NCI-H446 treated with DMSO at 0.1 percent for 48 hours (cell line): ENCODE measurements at places on chromosomes 7 and 10.
A peak's percentile ranks its signal among the peaks of the same experiment; 100 is the strongest.

GRCh38 chr10:93678805-93679587 lies 23.4 kb downstream of the FRA10AC1 start:
- no peak for DNase-seq

GRCh38 chr10:77149706-77150105 lies 487.9 kb downstream of the KCNMA1 start:
- DNase-seq: no peak

- no peak for DNase-seq
Observed at GRCh38 chr10:16271571-16271970, 165.2 kb upstream of the PTER start.

DNA sequence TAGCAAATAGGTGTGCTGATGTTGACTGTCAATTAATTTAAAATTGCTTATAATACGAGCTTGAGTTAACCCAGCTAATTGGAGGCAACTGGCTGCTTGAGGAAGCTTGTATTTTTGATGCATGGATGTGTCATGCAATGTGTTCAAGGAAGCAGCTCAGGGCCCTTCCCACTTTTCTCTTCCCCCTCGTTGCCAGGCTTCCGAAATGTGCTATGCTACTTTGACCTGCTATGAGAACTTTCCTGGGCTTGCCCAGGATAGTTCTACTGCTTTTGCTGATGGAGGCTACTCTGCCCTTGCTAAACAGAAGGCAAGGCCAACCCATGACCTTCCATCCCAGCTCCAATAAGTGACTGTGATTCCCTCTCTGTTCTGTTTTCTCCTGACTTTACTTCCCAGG lies 24.4 kb downstream of the PLCE1 start:
- no peak for DNase-seq

DNA sequence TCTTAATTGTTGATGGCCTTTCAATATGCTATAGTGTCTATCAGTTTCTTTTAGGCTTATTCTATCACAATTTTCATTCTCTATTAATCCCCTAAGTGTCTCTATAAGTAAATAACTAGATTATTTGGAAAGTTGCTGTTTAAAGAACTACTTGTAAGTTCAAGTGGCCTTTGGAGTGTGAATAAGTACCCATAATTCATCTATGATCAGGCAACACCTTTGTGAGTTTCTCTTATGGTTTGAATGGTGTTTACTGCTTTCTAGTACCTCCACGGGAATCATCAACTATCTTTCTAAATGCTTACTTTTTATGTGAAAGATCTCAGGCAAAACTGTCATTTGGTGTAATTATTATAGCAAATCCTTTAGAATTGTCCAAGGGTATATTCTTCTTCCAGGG lies 166.7 kb downstream of the POU6F2 start:
- no peak for DNase-seq

- DNase-seq: no peak
Observed at GRCh38 chr10:123901621-123902020, 10.0 kb upstream of the CPXM2 start.

- DNase-seq: peak; percentile 34
Observed at GRCh38 chr10:72426986-72427385, 72.3 kb upstream of the DNAJB12 start.

- no peak for DNase-seq
Observed at GRCh38 chr7:129282865-129283264, 58.0 kb downstream of the AHCYL2 start.

- no peak for DNase-seq
Observed at GRCh38 chr7:155368894-155369600, 71.4 kb downstream of the INSIG1 start.

DNA sequence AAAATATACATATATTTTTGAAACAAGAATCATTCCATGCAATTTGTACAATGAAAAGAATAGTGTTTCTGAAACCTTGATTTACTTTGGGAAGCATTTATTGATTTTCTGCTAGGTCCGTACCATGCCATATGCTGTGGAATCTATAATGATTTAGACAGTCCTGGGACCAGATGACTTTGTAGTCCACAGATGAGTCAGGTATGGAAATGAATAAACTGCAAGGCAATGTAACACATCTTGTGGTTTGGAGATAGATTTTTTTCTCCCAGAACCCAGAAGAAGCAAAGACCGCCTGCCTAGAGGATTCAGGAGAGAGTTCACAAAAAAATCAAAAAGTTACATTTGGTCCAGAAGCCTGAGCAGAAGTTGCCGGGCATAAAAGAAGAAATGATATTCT lies 190.4 kb downstream of the GPR37 start:
- no peak for DNase-seq

DNA sequence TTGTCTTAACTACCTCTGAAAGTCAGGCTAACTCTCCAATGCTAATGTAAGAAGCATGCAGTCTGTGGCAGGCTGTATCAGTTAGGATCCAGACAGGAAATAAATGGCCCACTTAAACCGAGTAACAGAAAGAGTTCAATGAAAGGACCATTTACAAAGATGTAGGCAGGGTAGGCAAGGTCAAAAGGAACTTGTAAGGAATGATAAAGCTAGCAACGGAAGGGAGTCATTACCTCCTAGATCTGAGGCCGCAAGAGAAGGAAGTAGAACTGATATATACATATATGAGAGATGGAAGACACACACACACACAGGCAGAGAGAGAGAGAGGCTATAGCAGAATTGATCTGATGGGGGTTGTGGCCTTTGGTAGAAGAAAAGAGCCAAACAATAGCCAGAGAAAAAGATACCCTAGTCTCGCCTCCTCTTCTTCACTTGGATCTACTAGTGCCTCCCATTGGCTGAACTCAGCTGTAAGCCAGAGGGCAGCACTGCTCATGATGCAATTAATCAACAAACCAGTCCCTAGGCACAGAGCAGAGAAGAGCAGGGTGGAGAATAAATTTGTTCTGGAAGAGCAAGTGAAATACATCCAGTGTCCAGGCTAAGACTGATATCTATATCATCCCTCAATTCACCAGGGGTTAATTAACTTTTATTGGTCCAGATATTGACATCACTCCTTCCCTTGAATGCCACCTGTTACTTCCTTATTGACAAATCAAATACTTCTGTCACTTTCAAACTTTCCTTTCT lies 91.2 kb downstream of the LSMEM1 start:
- no peak for DNase-seq

GRCh38 chr7:106064316-106064715 lies 47.8 kb downstream of the SYPL1 start:
- no peak for DNase-seq

- no peak for DNase-seq
Observed at GRCh38 chr10:58394471-58394870, 9.3 kb downstream of the TFAM start.

DNA sequence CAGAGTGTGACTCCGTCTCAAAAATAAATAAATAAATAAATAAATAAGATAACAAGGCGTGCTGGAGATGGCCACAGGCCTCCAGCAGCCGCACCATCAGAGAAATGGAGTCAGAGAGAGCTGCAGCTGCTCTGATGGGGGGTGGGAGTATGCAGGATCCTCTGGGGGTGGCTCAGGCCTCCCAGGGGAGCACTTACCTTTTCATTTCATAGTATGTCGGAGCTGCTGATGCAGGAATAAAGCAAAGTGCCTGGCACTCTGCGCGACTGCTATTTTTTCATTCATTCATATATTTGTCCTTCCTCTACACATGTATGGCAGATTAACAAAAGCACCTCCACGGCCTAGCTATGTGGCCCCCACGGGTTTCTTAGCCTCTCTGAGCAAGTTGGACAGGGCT lies 175.9 kb downstream of the CUX1 start:
- DNase-seq: no peak

DNA sequence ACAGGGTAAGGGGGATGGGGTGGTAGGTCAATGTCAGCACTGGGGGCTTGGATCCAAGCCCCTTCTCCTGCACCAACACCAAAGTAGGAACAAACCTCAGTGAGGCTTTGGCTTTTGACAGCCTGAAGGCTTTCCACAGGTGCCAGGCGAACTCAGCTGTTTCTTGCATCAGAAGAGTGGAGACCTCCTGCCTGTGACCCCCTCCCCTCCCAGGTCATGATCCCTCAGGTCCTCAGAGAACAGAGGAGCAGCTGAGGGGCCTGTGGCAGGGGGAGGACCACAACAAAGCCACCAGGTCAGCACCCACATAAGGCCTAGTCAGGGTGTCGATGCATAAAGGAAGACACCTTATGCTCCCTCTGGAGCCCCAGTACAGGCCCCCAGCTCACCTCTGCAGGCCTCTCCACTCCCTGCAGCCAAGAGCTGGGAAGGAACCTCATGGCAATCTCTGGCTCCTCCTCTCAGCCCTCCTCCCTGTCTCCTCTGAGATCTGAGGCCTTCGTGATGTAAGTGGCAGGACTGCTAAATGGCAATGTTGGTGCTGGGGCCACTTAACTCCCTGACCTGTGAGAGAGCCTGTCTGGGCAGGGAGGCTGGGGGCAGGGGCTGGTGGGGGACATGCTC lies 19.1 kb upstream of the PRRT4 start:
- no peak for DNase-seq

DNA sequence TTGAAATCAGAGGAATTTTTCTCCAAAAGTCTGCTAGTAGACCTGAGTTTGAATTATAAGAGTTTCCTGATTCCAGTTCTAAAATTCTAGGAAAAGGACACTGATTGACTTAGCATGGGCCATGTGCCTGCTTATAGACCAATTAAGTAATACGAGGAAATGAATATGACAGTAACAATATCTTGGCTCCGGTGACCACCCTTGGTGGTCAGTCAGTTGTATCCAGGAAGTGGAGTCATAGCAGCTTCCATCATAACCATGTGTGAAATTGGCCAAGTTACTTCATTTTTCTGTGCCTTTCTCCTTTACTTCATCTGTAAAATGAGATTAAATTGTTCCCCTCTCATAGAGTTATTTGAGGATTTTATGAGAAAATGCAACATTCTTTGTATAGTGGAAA lies 66.9 kb downstream of the MTPAP start:
- no peak for DNase-seq

DNA sequence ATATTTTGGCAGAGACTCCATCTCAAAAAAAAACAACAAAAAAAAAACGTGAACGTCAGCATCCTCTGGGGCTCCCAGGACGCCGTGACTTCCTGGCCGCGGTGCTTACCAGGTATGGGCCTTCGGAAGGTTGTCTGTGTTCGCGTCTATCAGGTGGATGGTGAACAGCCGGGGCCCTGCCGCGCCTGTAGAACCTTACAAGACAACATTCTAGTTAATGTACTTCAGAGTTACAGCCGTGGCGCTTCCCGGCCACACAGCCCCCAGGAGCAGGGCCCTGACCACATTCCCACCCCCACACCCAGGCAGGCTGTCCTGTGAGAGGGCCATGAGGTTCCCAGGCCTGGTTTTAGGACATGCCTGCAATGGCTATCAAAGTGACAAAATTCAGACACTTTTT lies 111.0 kb downstream of the SMURF1 start:
- DNase-seq: no peak

DNA sequence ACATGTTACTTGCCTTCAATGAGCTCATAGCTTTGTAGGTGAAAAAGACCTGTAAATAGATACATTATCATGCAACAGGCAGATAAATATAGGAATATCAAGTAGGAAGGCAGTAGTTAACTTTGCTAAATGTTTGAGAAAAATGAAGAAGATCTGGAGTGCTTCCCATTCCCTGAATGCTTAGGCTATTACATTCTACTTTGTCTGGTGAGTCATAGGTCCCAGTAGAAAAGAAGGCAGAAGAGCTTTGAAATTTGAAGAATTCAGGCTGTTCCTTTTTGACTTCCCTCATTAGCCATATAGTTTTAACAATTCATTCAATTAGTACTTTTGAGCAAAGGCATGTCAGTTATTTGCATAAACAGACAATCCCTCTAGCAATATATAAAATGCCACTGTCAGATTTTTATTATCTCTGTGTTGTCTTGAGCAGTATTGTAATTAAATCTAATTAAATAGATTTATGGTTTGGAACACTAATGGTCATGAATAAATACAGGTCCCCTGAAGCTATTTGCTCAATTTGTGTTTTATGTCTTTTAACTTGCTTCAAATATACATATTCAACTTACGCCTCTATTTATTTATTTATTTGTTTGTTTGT lies 875.0 kb downstream of the REEP3 start:
- no peak for DNase-seq

- DNase-seq: no peak
Observed at GRCh38 chr10:63281967-63282366, 148.8 kb downstream of the NRBF2 start.

DNA sequence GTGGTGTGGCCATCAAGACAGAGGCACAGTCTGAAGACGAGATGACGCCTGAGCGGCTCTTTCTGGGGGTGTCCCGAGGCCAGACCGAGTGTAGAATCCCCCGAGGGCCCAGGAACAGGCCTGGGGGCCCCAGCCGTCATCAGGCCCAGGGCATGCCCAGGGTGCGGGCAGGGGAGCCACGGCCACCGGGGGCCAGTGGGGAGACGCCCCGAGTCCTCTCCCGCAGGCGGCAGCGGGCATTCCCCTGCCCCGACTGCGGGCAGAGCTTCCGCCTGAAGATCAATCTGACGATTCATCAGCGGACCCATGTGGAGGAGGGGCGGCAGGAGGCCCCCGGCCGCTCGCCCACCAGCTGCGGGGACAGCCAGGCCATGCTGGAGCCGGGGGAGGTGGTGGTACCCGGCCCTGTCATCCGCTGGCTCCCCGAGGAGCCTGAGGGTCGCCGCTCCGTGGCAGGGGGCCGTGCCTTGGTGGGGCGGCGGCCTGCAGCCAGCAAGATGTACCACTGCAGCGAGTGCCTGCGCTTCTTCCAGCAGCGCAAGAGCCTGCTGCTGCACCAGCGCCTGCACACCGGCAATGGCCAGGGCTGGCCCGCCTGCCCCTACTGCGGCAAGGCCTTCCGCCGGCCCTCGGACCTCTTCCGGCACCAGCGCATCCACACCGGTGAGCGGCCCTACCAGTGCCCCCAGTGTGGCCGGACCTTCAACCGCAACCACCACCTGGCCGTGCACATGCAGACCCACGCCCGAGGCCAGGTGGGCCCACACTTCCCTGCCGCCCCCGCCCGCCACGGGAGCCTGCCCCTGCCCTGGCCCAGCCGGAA lies 19.7 kb downstream of the ZNF783 start:
- DNase-seq: no peak

DNA sequence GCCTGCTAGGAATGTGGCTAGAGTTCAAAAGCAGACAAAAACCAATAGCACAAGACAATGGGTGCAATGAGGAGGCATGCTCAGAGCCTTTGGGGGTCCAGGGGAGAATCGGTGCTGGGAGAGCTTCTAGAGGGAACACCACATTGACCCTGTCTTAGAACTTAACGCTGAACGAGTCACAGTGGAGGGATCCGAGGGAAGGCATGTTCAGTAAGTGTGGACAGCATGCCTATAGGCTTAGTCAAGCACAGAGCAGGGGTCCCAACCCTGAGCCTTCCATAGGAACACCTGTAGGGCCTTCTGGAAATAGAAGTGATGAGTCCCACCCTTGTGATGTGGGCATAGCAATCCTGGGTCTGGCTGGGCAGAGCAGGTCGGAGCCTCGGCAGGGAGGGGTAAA lies 148.7 kb downstream of the PKD1L1 start:
- DNase-seq: no peak

DNA sequence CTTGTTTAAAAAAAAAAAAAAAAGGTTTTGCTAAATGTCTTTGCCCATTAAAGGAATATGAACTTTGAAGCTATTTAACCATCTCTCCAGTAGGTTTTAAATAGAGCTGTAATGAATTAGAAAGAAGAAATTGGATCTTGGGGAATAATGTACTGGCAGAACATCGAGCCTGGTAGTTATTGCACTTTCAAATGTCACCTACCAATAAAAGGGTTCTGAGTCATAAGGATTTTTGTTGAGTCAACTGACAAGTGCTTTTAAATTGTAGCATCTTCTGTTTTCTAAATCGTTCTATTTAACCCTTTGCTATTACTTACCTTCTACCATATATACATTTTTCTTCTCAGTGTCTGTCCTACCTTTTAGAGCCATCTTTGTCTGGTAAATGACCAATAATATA lies 10.7 kb downstream of the CUTC start:
- no peak for DNase-seq
